Iris pigment epithelial cell (primary cell): ENCODE measurements at places on chromosomes 12 and 14.

DNA sequence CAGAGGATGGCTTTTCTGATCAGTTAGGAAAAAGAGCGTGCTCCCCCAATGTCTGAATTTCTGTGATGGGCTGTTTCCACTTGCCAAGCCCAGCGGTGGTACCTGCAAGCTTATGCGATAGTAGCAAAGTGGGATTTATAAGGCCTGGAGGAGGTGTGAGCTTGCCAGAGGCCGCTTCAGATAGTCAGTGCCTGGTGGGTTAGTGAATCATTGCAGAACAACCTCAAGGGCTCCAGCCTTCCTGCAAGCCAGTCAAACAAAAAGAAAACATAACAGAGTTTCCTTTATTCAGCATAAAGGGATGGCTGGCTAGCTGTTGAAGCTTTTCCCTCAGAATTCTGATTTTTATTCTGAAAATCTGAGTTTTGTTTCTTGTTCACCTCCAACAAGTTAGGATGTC lies 7.6 kb upstream of the BMP4 start:
- DNase-seq = peak; percentile 50

GRCh38 chr12:50609292-50609874 lies 104.6 kb downstream of the DIP2B start:
- no peak for DNase-seq

GRCh38 chr12:69998922-69999321 lies 173.9 kb downstream of the MYRFL start:
- no peak for DNase-seq

DNA sequence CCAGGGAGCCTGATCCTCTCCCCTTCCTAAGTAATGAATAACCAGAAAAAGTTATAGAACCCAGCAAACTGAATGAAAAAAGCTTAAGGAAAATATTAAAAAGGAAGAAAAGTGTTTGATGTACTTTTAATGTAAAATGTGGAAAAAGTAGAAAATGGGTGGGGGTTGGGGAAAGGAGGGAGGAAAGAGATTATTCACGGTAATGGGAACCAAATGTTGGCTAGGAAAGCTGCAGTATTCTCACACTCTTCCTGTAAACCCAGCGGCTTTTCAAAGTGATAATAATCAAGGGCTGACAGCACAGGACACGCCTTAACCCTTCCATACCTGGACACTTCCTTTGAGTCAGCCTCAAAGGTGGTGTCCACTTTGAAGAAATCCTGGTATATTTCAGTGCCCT lies 139.2 kb downstream of the TGFB3 start:
- no peak for DNase-seq

GRCh38 chr12:83018088-83018487 lies 331.4 kb downstream of the TMTC2 start:
- DNase-seq = no peak

- DNase-seq = no peak
These were observed 227.1 kb upstream of the DDHD1 start for GRCh38 chr14:53380052-53380866.

GRCh38 chr12:52377266-52377665 lies 8.2 kb downstream of the KRT84 start:
- no peak for DNase-seq

DNA sequence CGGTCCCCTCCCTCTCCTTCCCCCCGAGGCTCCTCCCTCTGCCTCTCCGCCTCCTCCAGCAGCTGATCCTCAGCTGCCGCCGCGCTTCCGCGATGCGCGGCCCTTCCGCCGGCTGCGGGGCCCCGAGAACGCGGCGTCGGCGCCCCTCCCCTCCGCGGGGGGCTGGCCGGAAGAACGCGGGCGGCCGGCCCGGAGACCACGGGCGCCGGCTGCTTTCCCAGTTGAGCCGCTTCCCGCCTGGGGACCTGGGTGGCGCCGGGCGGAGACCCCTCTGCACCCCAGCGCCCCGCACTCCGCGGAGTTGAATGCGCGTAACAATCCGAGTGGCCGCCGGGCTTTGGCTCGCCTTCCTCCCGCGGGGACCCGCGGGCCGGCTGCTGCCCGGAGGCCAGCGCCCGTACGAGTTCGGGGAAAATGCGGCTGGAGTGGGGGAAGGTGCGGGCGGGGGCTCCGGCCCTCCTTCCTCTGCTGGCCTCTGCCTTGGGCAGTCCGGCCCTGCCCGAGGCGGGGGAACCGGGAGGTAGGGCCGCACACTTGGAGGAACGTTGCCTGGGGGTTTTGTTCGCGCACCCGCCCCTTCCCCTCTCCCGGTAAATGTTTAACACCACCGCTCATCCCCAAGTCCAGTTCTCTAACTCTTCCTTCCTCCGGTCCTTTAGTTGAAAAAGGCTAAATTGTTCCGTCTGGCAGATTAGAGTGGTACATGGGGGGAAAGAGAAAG lies 393 bp upstream of the DCAF5 start:
- DNase-seq = peak; percentile 97

DNA sequence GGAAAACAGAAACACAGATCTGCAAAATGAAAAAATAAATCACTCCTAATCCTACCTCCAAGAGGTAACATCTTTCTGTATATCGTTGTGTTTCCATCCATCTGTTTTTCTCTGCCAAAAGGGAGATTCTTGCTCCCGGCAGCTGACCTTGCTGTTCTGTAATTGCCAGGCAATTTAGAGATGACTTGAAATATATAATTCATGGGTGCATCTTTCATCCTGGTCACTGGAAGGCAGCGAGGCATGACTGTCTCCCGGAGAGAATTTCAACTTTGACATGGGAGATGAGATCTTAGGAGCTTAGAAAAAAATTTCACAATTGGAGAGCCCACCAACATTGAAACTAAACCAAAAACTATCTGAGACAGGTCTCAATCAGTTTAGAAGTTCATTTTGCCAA lies 53.0 kb downstream of the WSCD2 start:
- no peak for DNase-seq

- peak; percentile 44 for DNase-seq
These were observed 6.2 kb upstream of the OAS1 start for GRCh38 chr12:112900298-112901145.
